ENCODE measurements at places on chromosomes 3 and 15.

DNA sequence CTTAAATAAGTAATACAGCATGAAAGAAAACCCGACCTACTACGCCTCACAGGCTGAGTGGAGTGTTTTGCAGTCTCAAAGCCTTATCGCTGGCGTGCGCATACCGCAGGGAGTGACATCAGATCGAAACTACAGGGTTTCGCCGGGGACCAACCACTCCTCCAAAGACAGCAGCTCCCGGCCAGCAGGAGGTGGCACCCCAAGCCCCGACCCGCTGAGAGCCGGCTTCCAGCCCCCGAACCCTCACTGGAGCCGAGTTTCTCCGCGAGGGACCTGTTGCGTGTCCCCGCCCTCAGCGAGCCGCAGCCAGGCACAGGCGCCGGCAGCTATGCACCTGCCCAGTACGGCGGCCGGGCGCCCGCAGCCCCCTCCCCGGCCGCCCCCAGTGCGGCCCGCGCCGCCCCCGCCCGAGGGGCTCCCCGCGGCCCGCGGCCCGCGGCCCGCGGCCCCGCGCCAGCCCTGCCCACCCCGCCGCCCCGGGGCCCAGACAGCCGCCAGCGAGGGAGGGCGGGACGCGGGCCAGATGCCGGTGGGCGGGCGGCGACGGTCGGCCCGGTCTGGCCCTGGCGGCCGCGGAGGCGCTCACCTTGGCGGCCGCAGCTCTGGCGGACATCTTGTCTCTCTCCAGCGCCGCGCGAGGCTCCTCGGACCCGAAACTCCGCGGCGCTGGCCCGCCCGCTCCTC lies 710 bp downstream of the TJP1 start:
- no peak for DNase-seq

- DNase-seq = no peak
These were observed 36.2 kb upstream of the FILIP1L start for GRCh38 chr3:100150473-100150872.

- no peak for DNase-seq
These were observed 26.4 kb upstream of the HERC1 start for GRCh38 chr15:63860155-63860554.

DNA sequence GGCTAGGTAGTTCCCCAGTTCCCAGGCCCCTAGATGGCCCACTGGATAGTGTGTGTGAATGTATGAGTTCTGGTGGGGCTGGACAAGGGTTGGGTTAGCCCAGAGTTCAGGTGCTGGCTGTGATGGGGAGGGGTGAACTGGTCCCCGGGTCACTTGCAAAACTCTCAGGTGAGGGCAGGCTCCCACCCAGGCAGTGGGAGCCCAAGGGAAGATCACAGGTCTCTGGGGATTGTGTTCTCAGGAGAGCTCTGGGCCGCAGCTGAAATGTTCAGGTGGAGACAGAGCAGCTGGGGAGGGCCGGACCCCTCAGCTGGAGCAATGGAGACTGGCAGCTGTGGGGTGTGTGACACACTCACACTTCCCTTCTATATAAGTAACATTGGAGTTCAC lies 12.8 kb upstream of the FAM98B start:
- no peak for DNase-seq

DNA sequence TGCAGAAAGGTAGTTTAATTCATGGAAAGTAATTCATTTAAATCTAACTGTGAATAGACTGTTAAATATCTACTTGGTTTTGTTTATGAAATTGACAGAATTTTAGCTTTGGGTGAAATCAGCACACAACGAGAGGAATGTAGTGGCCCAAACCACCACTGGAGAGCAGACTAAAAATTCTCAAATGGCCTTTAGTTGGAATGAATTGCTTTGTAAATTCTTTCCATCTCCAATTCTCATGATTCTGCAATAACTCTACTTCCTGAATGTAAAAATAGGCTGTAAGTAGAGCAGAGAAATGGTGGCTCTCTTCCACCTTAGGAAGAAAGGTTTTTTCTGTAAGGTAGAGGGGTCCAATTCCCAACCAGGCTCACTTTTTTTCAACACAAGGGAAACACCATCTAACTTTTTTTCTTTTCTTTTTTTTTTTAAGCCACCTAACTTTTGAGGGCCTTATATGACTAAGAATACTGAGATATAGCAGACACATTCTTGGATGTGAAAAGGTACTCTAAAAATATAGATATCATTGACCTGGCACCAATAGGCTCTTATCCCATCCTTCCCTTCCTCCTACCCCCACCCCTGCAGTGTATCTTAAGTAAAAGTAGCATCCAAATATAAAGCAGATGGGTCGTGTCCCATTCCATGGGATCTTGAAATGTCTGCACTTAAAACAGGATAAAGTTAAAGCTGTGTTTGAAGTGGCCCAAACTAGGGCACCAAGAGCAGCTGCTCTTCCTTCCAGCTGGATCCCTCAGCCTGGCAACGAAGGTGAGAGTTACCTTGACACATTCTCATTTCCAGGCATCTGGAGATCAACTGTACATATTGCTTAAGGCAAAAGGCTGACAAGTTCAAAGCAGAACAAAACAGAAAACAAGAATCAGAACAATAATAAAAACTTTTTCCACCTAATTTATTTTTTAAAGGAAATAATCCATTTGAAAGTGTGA lies 194.1 kb downstream of the TPRG1 start:
- no peak for DNase-seq

DNA sequence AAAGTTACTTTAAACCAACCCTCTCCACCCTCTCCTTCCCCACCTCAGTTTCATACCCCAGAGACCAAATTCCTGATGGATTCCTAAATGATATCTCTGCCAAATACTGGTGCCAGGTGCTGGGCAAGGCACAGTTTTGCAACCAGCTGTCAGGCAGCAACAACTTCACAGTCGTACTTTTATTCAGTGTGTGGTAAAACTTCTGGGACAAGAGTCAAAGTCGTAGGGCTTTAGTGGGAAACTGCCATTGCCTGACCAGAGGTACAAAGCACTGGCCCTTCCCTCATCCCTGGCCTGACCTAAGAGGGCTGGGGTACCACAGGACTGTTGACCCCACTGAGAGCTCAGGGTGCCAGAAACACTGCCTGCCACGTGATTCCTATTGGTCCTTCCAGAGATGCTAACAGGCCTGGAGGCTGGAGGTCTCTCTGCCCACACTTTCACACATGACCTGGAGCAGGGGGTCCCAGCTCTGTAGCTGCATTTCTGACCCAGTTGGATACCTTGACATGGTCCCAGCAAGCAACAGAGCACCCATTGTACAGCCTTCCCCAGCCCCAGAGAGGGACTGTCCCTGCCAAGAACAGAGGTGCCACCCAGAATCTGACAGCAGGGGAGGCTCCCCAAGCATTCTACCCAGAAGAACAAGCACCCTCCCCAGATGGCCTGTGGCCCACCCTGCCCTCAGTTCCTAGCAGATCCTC lies 59.9 kb downstream of the LIPC start:
- no peak for DNase-seq

- DNase-seq = no peak
These were observed 49.5 kb downstream of the MCF2L2 start for GRCh38 chr3:183378951-183379350.

- no peak for DNase-seq
These were observed 315.4 kb downstream of the DIPK2A start for GRCh38 chr3:144287001-144287400.

DNA sequence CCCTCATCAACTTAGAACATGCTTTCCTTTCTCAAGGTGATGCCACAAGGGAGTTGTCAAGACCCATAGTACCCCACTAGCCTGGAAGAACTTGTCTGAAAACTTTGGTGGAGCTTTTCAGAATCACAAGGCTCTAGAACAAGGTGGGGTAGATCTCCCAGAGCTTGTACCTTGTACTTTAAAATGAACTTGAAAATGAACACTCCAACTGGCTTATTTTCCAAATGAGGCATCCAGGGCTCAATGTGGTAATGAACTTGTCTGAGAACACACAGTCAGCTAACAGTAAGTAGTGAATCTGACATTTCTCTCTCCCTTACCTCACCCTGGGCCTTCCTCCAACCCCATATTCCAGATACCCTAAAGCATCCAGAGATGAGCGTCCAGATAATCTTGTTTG lies 81.8 kb upstream of the THBS1 start:
- DNase-seq = no peak

GRCh38 chr15:45249125-45249780 lies 2.8 kb upstream of the SLC28A2 start:
- DNase-seq = no peak

DNA sequence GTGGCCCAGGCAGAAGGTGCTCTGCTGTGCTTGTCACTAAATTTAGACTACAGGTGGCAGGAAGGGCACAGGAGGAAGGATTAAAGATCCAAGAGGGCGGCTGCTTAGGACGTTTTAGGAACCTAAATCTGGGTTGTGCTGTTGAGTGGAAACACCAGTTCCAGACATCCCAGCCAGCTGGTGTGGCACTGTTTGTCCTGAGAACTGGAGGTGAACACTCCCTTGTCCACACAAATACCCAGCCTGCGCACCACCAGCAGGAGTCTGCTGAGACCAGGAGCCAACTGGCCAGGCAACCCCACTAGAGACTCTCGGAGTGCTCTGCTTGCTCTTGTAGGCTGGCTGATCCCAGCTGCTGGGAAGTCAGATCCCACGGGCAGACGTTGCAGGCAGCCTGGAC lies 30.3 kb upstream of the UACA start:
- no peak for DNase-seq

All from GM18507 (cell line).